Activated T-cell treated with anti-CD3 and anti-CD28 coated beads for 24 hours (primary cell): ENCODE measurements at places on chromosomes 16 and 17.

- no peak for DNase-seq
Observed at GRCh38 chr17:50426814-50427787, 1.1 kb downstream of the ACSF2 start.

DNA sequence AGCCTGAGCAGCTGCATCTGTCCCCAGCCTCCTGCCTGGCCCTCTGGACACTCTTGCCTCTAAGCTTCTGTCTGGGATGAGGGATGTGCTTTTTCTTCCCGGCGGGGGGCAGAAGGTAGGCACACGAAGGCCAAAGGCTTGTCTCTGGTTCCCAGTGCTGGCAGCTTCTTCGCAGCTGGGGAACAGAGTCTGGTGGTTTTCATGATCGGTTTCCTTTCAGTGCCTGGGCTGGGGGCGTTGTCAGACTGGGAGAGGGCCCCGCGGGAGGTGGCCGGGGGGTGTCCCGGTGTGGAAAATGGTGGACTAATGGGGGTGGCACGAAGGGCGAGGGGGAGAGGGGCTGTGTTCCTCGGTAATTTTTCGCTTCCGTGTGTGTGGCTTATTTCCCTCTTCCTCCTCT is 988 bp downstream of the RAP1GAP2 start:
- DNase-seq: no peak

DNA sequence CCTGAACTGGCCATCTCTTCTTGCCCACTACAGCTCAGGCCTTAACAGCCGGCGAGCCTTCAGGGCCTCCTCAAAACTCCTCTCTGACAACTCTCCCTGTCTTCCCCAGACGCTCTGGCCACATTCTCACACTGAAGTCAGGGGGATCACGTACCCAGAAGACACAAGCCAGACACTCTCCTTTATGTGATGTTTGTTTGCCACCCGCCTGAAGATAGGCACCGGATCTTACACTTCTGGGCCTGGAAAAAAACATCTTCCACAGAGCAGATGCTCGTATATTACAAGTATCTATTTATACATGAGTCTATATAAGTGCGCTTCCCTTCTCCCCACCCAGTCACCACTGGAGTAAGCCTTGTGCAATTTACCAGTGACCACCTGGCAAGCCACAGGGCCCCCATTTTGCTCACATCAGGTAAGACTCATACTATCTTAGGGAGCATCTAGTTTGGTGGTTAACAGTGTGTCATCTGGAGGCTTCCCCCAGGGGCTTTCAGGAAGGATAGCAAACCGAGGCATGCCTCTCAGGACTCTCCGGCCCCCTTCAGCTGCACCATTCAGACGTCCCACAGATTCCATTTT is 349.4 kb downstream of the SOX9 start:
- DNase-seq: no peak

DNA sequence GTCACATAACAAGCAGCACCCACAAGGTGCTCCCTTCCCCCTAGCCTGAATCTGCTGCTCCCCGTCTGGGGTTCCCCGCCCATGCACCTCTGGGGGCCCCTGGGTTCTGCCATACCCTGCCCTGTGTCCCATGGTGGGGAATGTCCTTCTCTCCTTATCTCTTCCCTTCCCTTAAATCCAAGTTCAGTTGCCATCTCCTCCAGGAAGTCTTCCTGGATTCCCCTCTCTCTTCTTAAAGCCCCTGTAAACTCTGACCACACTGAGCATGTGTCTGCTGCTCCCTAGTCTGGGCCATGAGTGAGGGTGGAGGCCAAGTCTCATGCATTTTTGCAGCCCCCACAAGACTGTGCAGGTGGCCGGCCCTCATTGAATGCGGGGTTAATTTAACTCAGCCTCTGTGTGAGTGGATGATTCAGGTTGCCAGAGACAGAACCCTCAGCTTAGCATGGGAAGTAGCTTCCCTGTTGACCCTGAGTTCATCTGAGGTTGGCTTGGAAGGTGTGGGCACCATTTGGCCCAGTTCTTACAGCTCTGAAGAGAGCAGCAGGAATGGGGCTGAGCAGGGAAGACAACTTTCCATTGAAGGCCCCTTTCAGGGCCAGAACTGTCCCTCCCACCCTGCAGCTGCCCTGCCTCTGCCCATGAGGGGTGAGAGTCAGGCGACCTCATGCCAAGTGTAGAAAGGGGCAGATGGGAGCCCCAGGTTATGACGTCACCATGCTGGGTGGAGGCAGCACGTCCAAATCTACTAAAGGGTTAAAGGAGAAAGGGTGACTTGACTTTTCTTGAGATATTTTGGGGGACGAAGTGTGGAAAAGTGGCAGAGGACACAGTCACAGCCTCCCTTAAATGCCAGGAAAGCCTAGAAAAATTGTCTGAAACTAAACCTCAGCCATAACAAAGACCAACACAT is at the start of gene STH:
TSS of gene STH (plus strand) at position 264 of the 913 bp plus-strand sequence. CDS start at position 294, 30 bp downstream.
- DNase-seq: no peak

GRCh38 chr17:19904924-19905323 is 37.2 kb upstream of the ULK2 start:
- DNase-seq: no peak

GRCh38 chr16:1645914-1646525 is 32.1 kb upstream of the JPT2 start:
- DNase-seq: peak; percentile 38

DNA sequence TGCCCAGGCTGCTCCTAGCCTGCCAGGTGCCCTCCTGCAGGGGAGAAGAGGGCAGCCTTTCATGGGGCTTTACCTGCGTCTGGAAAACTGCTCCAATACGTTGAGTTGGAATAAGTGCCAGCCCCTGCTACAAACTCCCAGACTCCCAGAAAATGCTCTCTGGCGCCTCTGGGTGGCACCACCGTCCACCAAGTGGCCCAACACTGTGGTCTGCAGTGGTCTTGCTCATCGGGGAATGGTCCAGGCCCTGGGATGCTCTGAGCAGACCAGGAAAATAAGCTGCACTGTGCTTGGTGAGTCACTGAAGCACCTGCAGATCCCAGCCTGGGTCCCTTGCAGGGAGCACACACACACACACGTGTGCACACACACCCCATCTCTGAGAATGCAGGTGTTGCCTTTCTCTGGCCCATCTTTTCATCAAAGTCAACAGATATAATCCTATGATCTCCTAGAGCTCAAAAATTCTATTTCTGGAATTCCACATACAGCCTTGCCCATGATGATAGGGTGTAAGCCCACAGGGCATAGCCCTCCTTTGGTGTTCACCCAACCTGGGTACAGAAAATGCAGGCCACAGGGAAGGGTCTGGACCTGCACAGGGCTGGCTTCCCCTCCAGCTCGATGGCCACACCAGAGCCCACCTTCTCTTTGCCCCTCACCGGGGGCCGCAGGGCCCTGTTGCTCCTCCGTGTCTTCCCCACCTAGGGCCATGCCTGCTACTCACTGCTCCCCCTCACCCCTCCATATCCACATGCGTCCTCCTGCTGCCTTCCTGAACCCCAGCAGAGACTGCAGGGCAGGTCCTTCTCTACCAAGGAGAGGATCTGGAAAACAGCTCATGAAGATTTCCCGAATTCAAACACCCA is 20.5 kb downstream of the CDIP1 start:
- no peak for DNase-seq

DNA sequence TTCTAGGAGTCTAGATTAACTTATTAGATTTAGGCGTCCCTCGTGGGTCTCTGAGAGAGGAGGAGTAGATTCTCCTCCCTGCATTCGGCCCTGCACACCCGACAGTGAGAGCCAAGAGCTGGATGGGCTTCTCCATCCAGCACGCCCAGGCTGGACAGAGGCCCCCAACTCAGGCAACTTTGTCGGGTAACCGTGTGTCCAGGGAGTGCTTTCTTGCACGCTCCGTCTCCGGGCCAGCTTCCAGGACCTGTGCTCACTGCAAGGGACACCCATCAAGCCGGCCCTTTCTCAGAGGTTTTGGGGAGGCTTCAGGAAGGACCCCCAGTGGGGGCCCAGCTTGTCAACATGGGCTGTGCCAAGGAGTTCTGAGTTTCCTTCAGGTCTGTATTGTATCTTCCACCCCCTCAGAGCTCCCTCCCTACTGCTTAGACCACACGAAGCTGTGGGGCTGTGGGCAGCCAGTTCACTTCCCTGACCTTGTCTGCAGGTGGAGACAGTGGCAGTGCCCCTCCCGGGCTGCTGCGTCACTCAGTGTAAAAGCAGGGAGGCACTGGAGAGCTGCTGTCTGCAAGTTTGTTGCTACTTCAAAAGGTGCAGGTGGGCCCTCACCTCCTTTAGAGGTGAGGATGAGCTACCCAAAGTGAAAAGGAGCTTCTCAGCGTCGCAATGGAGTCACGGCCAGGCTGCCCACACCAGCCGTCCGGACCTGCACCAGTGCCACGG is 24.0 kb upstream of the C16orf78 start:
- no peak for DNase-seq

DNA sequence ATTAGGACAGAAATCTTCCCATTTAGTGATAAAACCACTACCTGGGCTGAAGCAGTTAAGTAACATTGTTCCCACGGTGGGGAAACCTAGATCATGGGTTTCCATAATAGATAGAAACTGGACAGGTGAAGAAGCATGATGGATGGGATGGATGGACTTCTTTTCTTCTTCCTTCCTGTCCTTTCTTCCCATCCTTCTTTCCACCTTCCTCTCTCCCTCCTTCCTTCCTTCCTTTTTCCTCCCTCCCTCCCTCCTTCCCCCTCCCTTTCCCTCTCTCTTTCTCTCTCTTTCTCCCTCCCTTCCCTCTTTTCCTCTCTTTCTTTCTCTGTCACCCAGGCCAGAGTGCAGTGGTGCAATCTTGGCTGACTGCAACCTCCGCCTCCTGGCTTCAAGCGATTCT is 3.1 kb downstream of the PSMC3IP start:
- no peak for DNase-seq

DNA sequence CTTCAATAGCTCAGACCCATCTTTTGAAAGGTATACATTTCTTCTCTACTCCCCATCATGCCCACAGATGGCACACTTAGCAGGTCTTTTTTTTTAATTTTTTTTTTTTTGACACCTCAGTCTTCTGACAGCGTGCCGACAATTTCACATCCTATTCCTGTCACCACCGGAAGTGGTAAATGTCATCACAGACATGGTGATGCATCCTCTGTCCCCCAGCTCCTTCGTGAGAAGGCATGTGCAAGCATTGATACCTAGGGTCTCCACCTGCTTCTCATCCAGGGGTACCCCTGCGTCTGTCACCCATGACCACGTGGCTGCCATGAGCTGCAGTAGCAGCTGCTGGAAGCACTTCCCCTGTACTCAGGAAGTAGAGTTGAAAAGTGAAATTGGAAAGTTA is 35.6 kb downstream of the ELAC2 start:
- DNase-seq: no peak
